Stimulated activated CD8-positive, alpha-beta memory T cell treated with anti-CD3 and anti-CD28 coated beads, Interleukin-2, amount 100 ng/mL, for 48 hours (primary cell): ENCODE measurements at places on chromosomes 4 and X.

DNA sequence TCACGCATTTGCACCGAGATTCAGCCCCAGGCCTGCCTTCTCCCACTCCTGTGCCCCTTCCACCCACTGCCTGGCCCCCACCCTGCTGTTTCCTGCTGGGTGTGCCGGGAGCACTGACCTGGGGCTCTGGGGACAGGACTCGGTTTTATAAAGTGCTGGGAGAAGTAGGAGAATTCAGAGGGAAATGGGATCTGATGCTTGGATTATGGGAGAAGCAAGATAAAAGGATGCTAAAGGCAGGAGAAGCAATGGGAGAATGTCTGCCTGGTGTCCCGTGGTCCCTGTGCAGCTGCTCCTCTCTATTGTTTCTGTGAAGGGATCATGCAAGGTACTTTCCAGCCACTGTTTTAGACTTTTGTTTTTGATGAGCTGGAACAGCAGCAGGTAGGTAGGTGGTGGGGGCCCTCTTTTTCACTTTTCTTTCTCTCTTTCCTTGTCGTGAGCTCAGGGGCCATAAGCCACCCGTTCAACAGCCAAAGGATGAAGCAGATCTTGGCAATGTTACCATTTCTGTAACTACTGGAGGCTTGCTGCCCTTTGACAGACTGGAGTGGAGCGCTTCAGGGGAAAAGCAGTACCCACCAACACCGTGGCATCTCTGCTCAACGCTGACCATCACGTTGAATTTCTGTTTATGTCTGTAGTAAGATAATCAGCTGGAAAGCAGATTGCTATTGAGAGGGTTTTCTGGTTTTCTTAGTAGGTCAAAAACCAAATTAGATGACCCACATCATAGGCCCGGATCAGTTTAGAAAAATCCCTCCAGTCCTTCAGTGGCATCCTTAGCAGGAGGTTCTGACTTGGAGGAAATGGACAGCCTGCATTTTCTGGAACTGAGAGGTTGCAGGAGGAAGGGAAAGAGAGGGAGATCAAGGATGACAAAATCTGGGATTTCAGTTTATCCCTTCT lies 63.8 kb upstream of the ENPP6 start:
- no peak for DNase-seq

DNA sequence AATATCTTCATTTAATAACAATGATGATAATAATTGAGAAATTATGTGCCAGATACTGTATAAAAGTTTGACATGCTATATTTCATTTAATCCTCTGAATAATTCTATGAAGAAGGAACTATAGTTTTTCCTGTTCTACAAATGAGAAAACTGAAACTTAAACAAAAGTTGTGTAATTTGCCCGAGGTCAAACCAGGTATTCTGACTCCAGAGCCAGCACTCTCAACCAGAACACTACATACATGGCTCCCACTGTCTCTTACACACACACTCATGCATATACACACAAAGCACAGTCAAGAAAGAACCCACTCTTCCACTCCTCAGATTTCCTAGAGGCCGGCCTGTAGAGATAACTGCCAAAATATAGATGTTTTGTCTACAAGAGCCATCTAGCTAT lies 374.0 kb upstream of the EMCN start:
- no peak for DNase-seq

- DNase-seq = no peak
Measured at GRCh38 chr4:180688480-180688879, 1554.7 kb upstream of the TENM3 start.

- no peak for DNase-seq
Measured at GRCh38 chrX:69603566-69604194, 12.2 kb upstream of the EDA start.

GRCh38 chr4:136893573-136893972 lies 638.7 kb downstream of the PCDH18 start:
- DNase-seq = no peak

DNA sequence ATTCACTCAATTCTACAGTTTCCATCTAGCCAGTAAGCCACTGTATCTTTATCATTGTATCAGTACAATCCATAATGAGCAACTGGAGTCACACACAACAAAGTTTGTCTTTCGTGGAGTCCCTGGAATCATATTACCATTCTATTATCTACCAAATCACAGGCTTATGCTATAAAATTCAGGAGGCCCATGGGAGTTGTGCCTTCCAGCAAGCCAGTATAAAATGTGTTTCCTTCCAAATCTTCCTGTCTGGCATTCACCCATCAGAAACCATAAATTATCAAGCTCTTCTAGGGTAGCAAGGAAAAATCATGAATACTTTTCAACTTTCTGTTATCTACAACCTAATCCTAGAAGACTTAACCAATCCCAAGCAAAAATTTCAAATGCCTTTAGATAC lies 1383.3 kb upstream of the PCDH7 start:
- no peak for DNase-seq

- no peak for DNase-seq
Measured at GRCh38 chr4:32321421-32321820, 1601.3 kb downstream of the PCDH7 start.

- no peak for DNase-seq
Measured at GRCh38 chr4:43987331-43987944, 461.2 kb downstream of the KCTD8 start.

GRCh38 chr4:113919611-113920010 lies 59.8 kb downstream of the ARSJ start:
- DNase-seq = no peak

DNA sequence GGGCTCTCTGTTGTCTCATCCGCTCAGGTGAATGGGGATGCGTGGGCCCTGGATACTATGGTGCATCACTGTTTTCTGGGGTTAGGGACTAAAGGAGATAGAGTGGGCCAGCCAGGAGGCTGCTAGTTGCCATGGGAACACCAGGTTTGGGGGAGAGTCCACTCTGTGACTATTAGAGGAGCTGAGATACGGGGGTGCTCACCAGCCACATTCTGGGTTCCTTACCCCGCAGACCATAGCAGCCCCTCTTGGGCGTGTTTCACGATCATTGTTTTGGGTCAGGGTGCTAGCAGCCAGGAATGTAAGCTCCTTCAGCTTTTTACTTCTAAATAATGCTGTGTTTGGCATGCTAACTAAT lies 4.6 kb downstream of the EFNB1 start:
- no peak for DNase-seq

DNA sequence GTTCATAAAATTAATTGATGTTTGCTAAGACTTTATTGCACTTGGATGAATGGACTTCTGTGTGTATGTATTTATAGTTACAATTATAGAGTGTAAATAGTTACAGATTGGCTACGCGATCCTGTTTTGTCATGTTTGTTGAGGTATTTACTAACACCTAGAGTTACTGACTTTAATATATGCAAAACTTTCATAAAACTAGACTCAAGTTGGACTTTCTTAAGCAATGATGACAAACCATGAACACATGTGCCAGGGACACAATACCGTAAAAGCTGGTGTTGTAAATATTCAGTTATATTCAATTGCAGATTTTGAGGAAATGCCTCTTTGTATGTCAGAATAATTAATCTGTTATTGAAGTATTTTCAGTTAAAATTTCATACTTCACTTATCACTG lies 6.1 kb downstream of the GRIA2 start:
- no peak for DNase-seq

GRCh38 chrX:152942077-152942442 lies 44.2 kb downstream of the ZNF185 start:
- DNase-seq = no peak

DNA sequence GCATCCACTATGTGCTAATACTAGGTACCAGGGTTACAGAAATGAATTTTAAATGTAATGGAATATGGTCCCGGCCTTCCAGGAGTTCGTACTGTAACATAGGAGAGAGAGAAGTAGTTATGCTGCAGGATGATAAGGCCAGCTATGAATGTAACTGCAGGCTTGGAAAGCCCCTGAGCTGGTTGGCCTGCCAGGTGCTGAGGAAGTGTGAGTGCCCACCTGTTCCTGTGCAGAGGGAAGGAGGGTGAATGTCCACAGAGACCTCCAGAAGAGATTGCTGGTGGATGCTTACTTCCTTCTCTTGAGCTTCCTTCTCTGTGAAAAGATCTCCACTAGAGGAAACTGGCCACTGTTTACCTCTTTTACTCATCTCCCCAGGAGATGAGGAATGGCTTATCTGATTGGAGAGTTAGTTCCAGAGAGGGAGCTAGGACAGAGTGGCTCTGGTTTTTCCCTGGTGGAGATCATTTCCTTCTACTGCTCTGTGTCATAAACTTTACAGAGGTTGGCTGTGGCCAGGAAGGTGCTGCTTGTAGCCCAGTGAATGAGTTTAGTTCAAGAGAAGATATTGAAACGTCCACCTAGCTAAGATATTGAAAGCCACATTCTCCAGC lies 114.0 kb upstream of the LNX1 start:
- DNase-seq = no peak

DNA sequence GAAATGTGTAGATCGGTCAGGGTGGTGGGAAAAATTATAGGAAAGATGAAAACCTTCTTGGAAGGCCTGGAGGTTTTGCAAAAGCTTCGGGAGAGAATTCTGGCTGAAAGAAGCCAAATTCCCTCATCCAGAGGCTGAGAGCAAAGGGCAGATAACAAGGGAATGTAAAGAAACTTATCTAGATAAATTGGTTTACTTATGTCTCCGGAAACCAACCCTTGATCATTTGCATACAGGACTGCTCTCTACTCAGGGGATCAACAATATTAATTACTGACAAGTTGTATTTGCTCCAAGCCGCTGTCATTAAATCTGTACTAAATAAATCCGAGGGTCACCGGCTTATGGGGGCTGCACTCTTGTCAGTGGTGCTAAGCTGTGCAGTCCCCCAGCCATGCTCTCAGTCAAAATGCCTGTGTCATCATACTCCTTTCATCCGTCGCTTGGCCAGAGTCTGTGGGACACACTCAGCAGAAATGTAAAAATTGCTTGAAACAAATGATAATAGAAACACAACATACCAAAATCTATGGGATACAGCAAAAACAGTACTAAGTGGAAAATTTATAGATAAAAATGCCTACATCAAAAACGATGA lies 715.7 kb downstream of the KCTD8 start:
- no peak for DNase-seq

DNA sequence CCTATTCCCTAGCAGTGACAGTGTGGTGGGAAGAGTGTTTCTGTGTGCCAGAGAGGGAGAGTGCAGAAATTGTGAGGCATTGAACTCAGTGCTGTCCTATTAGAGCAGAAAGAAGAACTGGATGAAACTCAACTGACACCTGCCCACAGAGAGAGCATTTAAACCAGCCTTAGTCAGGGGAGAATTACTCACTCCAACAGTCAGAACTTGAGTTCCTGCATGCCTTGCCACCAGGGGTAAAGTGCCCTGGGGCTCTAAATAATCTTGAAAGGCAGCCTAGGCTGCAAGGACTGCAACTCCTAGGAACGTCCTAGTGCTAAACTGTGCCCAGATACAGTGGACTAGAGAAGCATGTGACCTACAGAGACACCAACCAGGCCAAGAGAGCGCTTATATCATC lies 12.8 kb downstream of the CYSLTR1 start:
- no peak for DNase-seq

- DNase-seq = no peak
Measured at GRCh38 chrX:133053861-133054598, 42.9 kb downstream of the USP26 start.

DNA sequence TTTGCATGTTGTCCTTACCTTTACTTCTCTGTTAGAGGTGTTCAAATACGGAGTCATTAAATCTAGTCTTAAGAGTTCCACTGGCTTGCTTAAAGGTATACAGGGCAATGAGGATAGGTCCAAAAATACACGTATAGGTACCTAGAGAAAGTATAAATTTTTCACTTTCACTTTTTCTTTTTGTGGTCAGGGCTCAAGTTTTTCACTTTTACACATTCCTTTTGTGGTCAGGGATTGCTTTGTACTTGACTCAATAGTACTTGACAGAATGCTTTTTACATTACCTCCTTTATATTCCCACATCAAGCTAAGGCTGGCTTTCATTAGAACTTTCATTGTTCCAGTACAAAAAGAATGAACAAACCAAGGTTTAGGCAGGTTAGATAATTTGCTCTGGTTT lies 21.7 kb downstream of the TMEM184C start:
- DNase-seq = no peak

DNA sequence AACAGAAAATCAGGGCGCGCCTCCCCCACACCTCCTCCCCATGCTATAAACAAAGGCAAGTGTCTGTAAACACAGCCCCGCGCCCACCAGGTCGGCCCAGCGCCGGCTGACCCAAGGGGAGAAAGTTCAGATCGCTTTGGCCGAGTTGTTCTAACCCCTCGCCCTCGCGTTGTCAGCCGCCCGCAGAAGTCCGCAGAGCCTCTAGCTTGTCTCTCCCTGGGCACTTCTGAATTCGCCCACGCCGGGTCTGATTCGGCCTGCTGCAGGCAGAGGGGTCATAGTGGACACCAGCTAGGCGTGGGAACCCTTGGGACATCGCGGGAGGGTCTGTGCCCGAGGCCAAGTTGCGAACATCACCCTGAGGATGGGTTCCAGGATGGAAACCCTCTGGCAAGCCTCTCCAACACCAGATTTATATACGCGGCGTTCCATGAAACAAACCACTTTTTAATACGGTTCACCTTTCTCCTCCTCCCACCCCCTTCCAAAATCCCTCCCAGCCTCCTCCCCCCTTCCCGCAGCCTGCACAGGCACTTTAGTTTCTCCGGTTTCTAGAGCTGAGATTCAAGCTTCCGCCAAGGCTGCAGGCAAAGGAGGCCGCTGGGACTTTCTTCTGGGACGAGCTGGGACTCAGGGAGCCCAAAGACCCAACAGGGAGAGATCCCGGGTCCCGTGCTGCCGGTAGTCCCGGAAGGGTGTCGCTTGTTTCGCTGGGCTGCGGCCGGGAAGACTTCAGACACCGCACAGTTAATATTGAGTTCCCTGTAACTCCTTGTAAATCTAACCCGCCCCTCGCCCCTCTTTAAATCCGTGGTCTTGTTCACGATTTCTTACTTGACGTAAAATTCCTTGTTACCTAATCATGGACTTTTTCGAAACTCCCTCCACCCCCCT lies 4.7 kb downstream of the HAND2 start:
- no peak for DNase-seq

GRCh38 chr4:70681704-70682103 lies 6.6 kb upstream of the UTP3 start:
- no peak for DNase-seq

GRCh38 chr4:6116696-6117285 lies 83.6 kb downstream of the JAKMIP1 start:
- no peak for DNase-seq

GRCh38 chr4:77635876-77636275 lies 30.3 kb downstream of the CXCL13 start:
- no peak for DNase-seq
